ENCODE measurements at places on chromosomes 2 and 18.

GRCh38 chr18:21496277-21496835 lies 104.1 kb downstream of the ESCO1 start:
- no peak for DNase-seq

- DNase-seq = no peak
Observed at GRCh38 chr2:66575625-66576310, 140.8 kb downstream of the MEIS1 start.

GRCh38 chr2:44055229-44055628 lies 59.4 kb upstream of the LRPPRC start:
- DNase-seq = no peak

DNA sequence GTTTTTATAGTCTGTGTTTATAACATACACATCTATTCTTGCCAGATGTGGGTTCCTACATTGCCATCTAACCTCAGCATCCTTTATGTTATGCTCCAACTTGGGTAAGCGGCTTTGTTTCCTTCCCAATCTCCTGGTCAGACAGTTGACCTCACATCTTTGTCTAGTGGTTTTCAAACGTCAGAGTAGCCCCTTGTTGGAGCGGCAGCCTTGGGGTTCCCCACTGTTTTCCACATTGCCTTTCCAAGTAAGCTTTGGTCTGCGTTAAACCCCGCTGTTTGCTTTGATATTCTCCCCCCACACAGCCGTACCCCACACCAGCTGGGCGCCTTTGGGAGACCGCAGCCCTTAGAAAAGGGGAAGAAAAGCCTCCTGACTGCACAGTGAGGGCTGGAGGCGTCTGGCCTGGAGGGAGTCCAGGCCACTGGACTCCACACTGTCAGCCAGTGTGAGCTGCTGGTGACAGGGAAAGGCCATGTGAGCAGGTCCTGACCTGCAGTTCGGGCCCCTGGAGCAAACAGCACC lies 83.3 kb downstream of the MALT1 start:
- no peak for DNase-seq

DNA sequence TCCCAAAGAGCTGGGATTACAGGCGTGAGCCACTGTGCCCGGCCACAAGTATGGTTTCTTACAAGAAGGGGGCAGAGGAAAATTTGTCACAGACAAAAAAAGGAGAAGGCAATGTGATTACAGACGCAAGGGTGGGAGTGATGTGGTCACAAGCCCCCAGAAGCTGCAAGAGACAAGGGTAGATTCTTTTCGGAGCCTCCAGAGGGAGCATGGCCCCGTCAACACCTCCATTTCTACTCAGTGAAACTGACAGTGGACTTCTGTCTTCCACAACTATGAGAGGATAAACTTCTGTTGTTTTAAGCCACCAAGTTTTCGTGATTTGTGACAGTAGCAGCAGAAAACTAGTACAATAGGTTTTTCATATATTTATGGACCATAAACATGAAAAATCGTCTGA lies 2.1 kb upstream of the TCF7L1 start:
- DNase-seq = no peak

- DNase-seq = no peak
Observed at GRCh38 chr2:105320651-105321215, 8.8 kb downstream of the TGFBRAP1 start.

GRCh38 chr18:59142274-59142673 lies 2.6 kb downstream of the SEC11C start:
- peak; percentile 46 for DNase-seq

DNA sequence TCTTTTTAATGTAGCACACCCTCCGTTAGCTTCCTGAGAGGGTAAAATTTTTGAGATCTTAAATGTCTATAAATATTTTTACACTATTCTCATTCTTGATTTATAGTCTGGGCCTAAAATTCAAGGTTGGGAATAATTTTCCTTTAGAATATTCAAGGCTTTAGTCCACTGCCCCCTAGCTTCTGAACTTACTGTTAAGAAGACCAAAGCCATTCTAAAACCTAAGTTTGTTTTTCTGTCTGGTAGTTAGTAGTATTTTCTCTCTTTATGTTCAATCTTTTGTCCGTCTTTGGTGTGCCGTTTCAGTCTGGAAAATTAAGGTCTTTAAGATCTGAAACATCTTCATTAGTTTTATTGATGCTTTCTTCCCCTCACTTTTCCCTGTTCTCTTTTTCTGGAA lies 14.5 kb downstream of the OSBPL6 start:
- no peak for DNase-seq

DNA sequence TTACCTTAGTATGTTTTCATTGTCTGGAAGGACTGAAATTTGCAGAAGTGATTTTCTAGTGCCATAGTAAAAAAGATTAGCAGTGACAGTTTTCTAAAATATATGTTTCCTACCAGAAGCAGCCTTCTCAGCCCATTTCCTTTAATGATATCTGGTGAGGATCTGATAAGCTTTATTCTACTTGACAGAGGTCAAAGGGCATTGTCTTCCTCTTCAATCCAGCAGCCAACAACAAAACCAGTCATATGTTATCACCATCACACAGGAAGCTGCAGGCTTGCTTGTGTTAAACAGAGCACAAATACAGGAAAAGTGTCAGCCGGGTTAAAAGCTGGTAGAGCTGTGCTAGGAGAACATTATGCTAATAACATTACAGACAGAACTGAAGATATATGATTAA lies 35.6 kb upstream of the ZSWIM2 start:
- no peak for DNase-seq

DNA sequence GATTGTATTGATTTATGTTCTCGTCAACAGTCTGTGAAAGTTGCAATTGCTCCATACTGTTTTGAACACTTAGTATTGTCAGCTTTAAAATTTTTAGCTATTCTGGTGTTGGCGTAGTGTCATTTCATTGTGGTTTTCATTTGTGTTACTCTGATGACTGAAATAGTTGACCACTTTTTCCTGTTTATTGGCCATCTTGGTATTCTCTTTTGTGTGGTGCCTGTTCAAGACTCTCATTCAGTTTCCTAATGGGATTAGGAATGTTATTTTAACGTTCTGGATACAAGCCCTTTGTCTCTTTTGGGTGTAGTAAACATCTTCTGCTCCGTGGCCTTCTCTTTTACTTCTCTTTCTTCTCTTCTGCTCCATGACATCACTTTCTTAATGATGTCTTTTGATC lies 82.7 kb upstream of the SMAD2 start:
- no peak for DNase-seq

DNA sequence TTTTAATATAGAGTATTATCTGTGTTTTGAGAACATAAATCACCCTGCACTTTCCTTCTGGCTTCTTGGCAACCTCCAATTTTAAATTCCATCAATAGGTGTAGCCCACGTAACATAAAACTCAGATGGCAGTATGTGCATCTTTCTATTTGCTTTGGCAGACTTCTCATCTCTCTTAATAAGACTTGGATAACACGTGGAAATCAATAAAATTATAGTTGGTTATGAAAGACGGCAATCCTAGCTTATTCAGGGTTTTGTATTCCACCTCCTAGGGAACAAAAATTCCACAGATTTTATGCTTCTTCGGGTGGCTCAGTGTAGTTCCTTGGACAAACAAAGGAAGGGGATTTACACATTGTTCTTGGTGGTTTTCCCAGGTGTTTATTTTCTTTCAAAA lies 299.3 kb downstream of the RND3 start:
- DNase-seq = no peak

DNA sequence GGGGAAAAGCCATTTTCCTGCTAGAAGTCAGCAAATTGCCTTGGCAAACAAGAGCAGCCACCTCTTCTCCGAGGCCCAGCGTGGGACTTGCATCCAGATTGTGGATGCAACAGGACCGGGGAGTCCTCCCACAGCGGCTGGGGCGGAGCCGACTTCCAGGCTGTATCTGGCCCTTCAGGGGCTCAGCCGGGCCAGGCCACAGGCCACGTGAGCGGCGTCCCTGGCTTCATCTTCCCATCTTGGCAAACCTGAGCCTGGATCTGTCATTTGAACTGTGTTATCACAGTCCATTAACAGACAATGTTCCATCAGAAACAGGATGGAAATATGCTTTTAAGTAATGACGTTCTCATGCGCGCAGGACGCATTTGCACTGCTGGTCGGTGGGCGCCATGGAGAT lies 483.5 kb upstream of the SALL3 start:
- no peak for DNase-seq

DNA sequence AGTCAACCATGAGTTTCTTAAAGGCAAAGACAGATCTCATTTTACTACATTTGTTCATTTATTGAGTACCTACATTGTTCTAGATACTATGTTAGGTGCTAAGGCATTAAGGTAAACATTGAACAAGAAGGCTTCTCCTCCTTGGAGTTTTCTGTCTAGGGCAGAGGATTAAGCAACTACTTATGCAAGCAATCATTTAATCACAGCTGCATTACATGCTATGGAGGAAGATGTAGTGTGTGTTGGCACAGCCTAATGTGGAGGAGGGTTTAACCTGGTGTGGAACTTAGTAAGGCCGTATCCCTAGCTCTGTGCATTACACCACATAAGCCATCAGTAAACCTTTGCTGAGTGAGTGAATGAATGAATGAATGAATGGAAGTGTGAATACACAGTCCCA lies 106.5 kb upstream of the MAP3K20 start:
- no peak for DNase-seq

GRCh38 chr18:46542545-46542944 lies 114.5 kb downstream of the LOXHD1 start:
- DNase-seq = no peak

DNA sequence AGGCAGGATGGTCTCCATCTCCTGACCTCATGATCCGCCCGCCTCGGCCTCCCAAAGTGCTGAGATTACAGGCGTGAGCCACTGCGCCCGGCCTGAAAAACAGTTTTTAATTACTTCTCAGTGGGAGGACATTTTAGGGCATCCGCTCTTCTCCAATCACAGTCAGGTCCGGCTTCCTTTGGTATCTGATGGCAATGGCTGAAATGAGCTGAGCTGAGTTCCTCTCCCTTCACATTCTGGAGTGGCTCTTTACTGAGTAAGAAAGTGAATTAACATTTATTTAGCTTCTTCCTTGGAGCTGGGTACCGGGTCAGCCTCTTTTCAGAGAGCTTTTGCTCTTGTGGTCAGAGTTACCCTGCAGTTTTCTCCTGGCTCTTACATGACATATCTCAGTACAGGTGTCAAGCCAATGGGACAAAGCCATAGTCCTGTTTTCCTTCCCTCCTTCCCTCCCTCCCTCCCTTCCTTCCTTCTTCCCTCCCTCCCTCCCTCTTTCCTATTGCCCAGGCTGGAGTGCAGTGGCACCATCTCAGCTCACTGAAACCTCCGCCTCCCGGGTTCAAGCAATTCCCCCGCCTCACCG lies 1.1 kb upstream of the TTC27 start:
- no peak for DNase-seq

GRCh38 chr2:224221455-224221913 lies 180.4 kb downstream of the FAM124B start:
- no peak for DNase-seq

- DNase-seq = no peak
Observed at GRCh38 chr2:44836916-44837315, 104.6 kb upstream of the SIX3 start.

DNA sequence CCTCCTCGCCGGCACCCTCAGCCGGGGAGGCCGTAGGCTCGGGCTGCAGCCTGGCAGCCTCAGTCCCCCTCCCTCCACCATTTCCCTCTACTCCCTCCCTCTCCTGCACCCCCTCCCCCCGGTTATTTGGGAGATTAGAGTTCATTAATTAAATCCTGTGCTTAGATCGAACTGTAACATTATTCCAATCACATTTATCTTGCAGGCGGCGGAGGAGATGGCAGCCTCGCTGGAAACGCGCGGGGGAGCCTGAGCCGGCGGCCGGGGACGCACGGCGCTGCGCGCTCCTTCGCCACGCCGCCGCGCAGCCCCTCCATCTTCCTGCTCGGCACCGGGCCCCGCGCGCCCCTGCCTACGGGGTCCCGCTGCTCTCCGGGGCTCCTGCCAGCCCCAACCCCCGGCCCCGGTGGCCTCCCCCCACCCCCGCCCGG lies at the start of gene ST8SIA3:
TSS of gene ST8SIA3 (plus strand) at position 287 of the 431 bp plus-strand sequence. CDS start 290 bp downstream, outside the sequence.
- DNase-seq = no peak

DNA sequence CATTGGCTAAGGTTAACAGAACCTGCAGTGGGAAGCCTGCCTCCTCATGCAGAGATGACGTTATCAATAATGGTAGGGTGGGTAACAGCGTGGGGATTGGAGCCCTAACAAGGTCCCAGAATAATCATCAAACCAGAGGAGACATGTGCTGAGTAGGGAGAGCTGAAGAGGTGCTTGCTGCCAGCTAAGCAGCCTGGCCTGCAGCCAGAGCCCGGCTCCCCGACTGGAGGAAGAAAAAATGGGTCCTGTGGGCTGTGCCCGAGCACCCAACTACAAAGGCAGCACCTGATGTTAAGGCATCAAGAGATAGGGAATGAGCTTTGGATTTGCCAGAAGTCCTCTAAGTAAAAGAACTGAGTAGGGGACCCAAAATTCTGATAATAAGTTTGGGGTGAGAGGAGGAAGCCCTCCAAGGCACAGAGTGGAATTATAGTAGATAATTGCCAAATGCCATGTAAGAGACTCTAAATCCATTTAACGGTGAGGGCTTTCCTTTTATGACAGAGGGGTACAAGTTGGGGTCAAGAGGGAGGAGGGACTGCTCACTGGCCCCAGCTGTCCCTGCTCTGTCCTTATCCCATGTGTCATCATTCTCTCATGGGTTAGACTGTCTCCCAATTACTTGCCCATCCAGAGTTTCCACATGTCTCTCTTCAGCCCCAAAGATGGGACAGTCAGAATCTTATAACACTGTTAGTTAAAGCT lies 156.1 kb downstream of the ANTXR1 start:
- DNase-seq = no peak

- no peak for DNase-seq
Observed at GRCh38 chr18:6886797-6887330, 157.3 kb downstream of the ARHGAP28 start.

DNA sequence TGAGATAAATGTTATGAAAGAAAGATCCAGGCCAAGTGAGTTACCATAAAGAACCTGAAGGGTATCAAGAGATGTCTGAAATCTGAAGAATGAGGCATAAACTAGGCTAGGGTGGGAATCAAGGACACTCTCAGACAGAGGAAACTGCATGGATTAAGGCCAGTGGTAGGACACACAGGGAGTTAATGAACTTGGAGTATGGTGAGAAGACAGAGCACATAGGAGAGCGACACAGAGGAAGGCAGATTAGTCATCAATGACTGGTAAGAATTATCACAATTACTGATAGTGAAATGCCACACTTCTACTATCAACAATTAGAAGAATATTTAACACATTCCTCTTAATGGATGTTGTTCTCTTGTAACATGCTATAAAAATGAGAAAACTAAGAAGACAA lies 76.9 kb downstream of the TTC21B start:
- DNase-seq = no peak

DNA sequence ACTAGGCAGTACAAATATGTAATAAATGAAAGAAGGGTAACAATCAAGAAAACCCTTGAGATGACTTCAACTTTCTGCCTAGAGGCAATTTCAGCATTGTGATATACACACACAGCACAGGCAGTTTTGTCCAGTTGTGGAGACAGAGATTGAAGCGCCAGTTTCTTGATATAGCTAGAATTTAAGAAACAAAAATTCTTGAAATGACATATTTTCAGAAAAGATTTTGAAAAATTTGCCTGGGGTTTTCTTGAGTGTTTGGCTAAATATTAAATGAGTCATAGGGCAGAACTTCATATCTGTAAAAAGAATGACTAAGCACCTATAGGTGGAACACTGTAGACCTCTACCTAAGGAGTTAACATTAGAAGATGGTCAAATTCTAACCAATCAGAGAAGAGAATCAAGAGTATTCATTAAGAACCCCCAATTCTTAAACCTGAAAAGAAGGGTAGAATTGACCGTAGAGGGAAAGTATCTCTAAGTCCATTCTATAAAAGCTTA lies 1266.8 kb upstream of the TMEFF2 start:
- DNase-seq = no peak

GRCh38 chr2:100247256-100248043 lies 74.9 kb downstream of the LONRF2 start:
- DNase-seq = no peak

Data from CD4-positive, alpha-beta T cell treated with Interleukin-4 for 4 hours (primary cell).